Stimulated activated CD4-positive, alpha-beta T cell treated with anti-CD3 and anti-CD28 coated beads, Interleukin-1b, Interleukin-23, amount 100 ng/mL, for 4 hours (primary cell): ENCODE measurements at places on chromosomes 11 and 22.
A peak's percentile ranks its signal among the peaks of the same experiment; 100 is the strongest.

- no peak for DNase-seq
These were observed 154.0 kb upstream of the RAG2 start for GRCh38 chr11:36751996-36752395.

- DNase-seq, result no peak
These were observed 726.6 kb upstream of the ARHGAP42 start for GRCh38 chr11:99960536-99960935.

- no peak for DNase-seq
These were observed 33.2 kb downstream of the ADORA2A start for GRCh38 chr22:24460418-24461089.

GRCh38 chr11:66316849-66317251 lies at the start of gene CD248:
Gene CD248 (minus strand): TSS chr11:66317044. CDS start chr11:66317027, 17 bp downstream.
- DNase-seq, result no peak

- DNase-seq, result no peak
These were observed 104.0 kb downstream of the SIK3 start for GRCh38 chr11:116994195-116994594.

DNA sequence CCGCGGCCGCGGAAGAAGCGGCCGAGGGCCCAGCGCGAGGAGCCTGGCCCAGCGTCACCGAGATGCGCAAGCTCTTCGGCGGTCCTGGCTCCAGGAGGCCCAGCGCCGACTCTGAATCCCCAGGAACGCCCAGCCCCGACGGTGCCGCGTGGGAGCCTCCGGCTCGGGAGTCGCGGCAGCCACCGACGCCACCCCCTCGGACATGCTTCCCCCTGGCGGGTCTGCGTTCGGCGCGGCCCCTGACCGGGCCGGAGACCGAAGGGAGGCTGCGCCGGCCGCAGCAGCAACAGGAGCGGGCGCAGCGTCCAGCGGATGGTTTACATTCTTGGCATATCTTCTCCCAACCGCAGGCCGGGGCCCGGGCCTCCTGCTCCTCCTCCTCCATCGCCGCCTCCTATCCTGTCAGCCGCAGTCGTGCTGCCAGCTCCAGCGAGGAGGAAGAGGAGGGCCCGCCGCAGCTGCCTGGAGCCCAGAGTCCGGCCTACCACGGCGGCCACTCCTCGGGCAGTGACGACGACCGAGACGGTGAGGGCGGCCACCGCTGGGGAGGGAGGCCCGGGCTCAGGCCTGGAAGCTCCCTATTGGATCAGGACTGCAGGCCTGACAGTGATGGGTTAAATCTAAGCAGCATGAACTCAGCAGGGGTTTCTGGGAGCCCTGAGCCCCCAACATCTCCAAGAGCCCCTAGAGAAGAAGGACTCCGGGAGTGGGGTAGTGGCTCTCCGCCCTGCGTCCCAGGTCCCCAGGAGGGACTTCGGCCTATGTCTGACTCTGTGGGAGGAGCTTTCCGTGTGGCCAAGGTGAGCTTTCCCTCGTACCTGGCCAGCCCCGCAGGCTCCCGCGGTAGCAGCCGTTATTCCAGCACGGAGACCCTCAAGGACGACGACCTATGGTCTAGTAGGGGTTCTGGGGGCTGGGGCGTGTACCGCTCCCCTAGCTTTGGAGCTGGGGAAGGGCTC lies 1.2 kb downstream of the ARHGEF17 start:
- DNase-seq, result no peak

GRCh38 chr22:20741634-20742581 lies 32.0 kb upstream of the SERPIND1 start:
- peak; percentile 9 for DNase-seq
